Stimulated activated CD8-positive, alpha-beta memory T cell treated with anti-CD3 and anti-CD28 coated beads, Interleukin-2, amount 100 ng/mL, for 1 hour (primary cell): ENCODE measurements at places on chromosomes 2 and 18.

DNA sequence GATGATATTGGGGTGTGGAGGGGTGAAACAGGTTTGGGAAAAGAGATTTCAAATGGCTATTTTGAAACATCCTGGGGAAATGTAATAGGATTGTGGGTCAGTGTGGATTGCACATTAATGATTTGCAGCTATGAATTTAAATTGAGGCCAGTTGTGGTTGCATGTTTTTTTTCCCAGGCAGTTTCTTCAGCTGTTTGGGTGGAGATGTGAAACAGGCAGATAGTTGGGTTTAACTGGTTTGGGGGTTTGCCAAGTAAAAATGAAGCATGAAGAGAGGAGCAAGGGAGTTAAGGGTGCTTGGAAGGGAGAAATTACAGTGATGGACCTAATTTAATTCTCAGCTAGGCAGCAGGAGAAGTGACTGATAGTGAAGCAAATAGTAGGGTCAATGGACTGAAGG, 16.8 kb downstream of the GPD2 start:
- no peak for DNase-seq

DNA sequence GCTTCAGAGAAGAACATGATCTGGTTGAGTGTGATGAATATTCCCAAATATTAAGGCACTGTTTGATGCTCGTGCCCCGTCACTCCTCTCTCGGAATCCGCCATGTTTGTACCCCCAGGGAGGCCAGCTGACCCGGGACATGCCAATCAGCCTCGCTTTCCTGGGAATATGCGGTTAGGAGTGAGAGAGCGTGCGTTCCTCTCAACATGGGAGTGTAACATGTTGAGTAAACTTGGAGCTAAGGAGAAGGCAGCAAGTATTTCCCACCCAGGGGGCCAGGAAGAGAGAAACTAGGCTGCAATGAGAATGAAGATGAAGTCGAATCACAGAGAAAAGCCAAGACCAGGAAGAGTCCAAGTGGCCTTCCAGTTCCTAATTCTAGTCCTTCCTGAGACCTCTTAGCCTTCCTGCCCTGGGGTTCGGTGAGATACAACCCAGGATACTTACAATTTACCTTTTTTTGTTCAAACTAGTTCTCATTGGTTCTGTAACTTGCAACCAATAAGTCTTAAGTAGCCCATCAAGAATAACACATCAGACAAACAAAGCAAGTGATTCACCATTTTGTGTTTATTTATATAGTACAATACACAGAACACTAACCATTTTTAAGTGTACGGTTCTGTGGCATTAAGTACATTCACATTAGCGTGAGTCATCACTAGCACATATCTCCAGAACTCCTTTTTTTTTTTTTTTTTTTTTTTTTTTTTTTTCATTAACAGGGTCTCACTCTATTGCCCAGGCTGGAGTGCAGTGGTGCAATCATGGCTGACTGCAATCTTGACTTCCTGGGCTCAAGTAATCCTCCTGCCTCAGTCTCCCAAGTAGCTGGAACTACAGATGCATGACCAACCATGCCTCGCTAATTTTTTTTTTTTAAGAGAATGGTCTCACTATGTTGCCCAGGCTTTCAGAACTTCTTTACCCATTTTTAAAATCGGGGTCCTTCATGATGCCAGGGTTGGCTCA, 36.4 kb upstream of the SLC1A4 start:
- DNase-seq, result no peak

DNA sequence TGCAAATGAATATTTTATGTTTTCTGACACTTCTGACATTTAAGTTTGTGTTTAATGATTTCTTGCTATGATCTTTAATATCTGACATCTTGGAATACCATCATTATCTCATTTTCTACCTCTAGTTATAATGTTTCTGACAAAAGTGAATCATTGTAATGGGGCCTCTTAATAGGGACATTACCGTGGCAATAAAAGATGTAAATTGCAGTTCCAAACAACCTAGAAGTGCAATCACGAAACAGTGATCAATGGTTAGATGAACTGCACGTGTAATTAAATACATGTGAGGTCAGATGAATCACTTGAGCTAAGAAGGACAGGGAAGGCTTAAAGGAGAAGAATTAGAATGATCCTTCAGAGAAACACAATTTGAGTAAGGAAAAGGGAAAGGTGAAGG, 1078.3 kb downstream of the DPP10 start:
- no peak for DNase-seq

GRCh38 chr2:88227446-88227845, 57.3 kb downstream of the THNSL2 start:
- no peak for DNase-seq

DNA sequence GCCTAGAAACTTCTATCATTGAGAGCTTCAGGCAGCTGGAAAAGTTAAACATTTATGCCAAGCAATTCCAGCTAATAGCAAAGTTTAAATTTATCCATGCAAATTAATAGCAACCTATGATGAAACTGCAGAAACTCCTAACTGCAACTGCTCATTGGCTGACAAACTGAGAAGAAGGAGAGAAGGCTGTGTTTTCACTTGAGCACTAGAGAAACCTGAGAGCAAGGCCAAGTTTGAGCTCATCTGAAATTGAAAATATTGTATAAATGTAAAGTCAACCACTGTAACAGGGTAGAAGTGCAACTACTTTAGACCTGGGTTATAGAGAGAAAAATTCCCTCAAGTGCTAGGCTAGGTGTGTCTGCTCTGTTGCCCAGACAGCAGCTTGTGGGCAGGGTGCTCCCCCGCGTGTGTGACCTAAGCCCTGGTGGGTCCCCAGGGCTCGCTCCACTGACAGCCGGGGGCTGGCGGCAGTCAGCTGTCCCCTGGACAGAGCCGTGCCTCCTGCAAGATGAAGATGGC, 50.2 kb downstream of the CABYR start:
- no peak for DNase-seq

- DNase-seq, result no peak
Observed at GRCh38 chr2:190882856-190883582, 2.4 kb downstream of the GLS start.

DNA sequence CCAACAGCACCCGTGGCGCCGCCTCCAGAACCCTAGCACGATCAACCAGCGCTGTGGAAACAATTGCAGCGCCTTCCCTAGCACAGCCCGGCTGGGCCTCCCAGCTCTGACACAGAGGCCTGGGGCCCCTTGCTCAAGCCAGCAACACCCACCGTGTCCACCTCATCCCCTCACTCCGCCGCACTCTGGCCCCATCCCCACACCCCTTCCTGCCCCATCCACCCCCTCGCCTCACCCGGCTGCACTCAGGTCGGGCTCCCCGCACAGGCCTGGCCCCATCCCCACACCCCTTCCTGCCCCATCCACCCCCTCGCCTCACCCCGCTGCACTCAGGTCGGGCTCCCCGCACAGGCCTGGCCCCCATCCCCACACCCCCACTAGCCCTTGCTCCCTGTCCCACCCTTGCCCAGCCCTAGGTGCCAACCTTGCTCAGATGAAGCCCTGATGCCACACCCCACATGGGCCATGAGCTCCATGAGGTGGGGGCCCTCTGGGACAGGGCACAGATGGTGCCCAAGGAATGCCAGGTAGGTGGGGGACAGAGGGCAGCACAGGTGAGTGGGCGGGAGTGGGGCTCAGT, 28.7 kb downstream of the KIF1A start:
- no peak for DNase-seq

GRCh38 chr2:127117603-127118002, 10.6 kb upstream of the BIN1 start:
- DNase-seq, result no peak

GRCh38 chr18:31120594-31120993, 18.4 kb upstream of the DSC2 start:
- no peak for DNase-seq

DNA sequence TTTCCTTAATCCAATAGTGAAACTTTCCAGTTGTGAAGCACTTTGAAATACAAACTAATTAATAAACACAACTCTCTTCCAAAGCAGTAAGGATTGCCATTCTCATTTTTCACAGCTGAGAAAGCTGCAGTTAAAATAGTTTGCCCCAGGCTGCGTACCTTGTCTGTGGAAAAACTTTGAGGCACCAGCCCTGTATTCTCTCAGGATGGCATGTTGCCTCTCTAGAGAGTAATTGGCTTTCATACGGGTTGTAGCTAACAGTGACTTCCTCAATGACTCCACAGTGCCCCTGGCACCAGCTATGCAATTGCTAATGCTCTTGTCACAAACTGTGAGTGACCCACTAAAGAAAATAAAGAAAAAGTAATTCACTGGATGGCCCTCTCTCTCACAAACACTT, 345.7 kb downstream of the MTX2 start:
- no peak for DNase-seq
